ENCODE measurements at places on chromosomes 2 and 18.

DNA sequence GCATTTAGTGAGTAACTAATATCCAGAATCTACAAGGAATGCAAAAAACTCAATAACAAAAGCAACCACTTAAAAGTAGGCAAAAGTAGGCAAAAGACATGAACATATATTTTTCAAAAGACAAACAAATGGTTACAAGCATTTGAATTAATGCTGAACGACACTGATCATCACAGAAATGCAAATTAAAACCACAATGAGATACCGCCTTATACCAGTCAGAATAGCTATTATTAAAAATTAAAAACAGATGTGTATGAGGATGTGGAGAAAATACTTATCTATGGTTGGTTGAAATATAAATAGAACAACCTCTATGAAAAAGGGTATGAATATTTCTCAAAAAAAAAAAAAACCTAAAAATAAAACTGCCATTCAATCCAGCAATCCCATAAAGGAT is 51.7 kb downstream of the SNTG2 start:
- DNase-seq = no peak

DNA sequence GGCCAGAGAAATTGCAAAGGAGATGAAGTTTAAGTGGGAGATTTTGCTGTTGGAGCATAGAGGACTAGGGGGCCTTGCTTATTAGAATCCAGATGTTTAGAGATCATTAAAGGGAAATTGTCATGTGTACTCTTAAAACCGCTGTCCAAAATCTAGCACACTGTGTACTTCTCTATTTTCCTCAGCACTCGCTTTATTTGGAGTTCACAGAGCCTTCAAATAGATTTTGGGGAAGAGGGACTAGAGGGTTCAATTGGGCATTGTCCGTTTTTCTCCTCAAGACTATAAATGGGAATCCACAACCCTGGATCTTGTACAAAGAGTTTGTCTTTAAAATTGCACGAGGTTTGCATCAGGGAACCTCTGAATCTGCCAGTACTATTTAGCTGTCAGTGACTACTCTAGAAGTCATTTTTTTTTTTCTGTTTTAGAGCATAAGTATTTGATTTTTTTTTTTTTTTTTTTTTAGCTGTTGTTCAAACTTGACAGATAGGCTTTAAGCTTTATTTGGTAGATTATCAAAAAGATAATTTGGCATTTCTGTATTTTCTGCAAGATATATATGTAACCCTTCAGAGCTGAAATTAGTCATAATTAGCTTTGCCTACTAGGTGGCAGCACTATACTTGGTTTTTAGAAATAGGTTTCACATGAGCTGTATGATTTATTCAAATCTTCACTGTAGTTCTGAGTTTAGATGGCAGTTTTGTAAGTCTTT is 14.2 kb downstream of the PMS1 start:
- DNase-seq = peak; percentile 27

DNA sequence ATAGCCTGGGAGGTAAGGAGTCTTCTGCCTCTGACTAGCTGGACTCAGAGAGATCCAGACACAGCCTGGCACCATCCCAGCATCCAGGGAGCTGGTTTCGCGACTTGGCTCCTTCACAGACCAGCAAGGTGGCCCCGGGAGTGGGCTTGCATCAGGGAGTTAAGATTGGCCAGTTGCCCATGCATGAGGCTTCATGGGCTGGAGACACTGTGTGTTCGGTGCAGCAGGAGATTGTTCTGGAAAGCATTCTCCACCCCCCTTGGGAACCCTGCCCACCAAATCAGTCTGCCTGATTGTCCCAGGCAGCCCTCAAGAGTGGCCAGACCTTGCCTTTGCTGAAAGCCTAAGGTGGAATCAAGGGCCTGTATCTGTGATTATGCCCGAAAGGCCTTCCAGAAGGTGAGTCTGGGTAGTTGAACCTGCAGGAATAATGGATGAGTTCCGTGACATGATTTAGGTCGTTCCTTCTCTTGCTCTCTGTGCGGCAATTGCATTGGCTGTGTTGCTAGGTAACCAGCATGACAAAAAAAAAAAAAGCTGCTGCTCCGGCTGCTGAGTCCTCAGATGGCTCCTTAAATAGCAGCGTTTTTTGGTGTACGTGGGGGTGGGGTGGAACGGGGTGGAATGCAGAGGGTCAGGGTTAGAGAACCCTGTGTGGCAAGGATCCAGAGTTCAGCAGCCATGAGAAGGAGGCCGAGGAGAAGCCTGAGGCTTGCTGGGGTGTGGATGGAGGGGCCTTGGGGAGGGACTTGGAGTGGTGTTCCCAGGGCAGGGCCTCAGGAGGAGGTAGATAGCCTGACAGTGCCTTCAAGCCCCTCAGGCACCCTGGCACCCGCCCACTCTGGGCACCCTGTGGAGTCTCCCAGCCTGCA is 93.0 kb upstream of the MCFD2 start:
- no peak for DNase-seq

- DNase-seq = no peak
Observed at GRCh38 chr2:234991793-234992192, 40.0 kb downstream of the SH3BP4 start.

GRCh38 chr2:40034198-40034597 is 255.1 kb upstream of the THUMPD2 start:
- DNase-seq = peak; percentile 35

DNA sequence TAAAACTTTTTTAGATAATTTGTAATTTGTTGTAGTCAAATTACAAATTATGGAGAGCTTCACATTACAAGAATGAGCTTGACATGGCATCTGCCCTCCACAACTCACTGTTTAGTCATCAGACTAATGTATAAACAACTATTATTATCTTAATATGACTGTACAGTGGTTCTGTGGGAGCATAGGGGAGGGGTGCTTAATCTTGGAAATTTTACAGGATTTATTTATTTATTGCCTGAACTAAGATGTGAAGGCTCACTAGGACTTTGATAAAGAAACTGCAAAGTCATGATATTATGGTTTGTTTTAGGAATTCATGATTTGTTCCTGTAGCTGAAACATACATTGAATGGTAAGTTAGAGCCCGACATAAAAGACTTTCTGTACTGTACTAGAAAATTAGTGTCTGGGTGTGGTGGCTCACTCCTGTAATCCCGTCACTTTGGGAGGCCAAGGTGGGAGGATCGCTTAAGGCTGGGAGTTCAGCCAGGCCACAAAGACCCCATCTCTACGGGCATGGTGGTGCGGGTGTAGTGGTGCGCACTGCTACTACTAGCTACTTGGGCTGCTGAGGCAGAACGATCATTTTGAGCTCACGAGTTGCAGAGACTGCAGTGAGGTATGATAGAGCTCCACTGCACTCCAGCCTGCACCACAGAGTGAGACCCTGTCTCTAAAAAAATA is 2.1 kb downstream of the MARCHF7 start:
- peak; percentile 57 for DNase-seq

GRCh38 chr18:48734460-48734859 is 195.6 kb downstream of the CTIF start:
- DNase-seq = no peak

DNA sequence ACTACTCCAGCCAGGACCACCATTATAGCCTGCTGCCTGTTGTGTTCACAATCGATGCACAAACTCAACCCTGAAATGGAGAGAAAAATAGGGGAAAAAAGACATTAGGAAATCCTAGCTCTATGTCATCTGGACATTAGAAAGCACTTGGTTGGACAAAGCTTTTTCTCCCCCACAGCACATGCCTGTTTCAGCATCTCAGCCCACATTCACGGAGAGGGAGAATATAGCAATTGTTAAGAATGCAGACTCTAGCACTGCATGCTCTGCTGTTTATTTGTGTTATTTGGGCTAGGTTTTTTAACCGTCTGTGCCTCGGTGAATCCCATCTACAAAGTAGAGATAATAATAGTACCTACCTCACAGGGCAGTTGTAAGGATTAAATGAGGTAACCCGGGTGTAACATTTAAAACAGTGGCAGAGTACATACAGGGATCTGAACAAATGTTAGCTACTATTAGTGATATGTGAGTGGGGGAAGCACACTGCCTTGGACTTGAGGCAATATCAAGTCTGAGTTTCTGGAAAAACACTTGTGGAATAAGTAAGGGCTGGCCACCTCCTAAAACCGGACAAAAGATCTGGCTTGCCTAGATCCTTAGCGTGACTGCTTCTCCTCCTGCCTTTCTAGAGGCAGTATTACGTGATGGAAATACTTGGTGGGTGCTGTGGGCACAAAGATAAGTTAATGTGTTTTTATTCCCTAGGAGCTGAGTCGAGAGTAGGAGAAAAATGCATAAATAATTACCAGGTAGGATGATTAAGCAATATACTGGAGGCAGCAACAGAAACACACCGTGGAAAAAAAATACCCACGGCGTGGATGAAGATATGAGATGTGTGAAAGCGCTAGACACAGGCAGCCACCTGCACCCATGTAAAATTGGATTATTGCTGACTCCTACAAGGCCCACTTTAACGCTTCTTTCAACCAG is 1.0 kb upstream of the PPP1CB start:
- DNase-seq = peak; percentile 11

DNA sequence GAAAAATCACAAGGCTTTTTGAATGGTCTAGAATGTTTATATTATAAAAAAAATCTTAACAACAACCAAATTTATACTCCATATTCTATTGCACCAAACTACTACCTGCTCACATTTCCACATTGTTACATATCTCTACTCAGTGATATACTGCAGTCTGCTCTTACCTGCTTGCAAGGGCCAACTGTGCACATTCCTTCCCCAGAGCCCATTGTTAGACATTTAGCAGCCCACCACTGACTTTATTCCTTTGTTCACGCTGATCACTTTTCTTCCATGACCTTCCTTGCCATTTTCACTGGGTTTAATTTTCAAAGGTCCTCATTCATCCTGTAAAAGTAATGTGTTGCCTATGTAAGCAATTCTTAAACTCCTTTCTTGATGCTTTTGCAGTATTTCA is 109.7 kb upstream of the KCNJ3 start:
- no peak for DNase-seq

DNA sequence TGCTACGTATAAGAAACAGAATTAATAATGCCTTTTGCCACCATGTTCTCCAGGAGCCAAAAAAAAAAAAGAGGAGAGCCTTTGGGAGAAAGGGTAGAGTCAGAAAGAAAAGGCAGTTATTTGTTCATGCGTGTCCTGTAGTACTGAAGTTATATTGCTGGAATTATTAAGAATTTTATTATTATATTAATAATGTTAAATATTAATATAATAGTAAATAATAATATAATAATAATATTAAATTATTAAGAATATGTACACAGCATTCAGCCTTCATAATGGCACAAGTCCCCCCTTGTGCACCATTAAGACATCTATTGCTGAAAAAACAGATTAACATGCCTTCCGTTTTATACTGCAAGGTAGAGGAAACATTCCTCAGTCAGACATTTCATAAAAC is 8.1 kb downstream of the REG1A start:
- no peak for DNase-seq

- DNase-seq = no peak
Observed at GRCh38 chr18:10950080-10950875, 199.1 kb downstream of the PIEZO2 start.

DNA sequence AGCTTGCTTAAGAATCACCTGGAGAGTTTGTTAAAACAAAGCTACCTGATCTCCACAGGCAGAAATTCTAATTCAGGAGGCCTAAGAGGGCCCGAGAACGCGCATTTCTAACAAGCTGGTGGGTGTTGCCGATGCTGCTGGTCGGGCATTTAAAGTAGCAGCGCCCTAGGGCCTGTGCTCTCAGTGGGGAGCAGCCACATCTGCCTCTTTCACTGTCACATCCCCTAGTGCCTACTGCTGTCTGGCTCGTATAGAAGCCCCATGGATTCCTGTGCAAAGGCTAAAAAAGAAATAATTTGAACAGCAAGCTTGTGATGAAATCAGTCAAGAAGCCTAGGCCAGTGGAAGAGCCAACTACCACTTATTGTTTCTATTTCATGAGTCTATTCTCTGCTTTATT is 126.7 kb upstream of the SMIM21 start:
- no peak for DNase-seq

GRCh38 chr2:43773876-43774613 is at the start of gene DYNC2LI1:
Gene DYNC2LI1, plus strand, starts transcription at chr2:43774039. Its CDS starts 100 bp downstream, at chr2:43774139.
- DNase-seq = peak; percentile 80

DNA sequence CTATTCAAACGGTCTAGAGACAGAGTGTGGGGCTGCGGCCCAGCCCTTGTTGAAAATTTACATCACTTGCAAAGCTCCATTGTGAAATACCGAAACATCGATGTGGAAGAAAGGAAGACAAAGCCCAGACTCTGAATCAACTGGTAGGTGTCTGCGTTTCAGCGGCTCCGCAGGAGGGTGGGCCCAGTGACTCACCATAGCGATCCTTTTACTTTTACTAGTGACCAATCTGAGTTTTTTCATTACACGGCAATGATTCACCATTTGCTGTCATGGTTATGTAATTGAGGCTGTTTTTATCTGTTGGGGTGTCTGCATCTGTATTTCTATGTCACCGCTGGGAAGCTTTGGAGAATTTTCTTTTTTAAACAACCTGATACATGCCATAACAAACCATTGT is 66.6 kb upstream of the ODC1 start:
- DNase-seq = no peak

- no peak for DNase-seq
Observed at GRCh38 chr18:74534150-74534969, at the start of gene CNDP1. Gene CNDP1, plus strand, starts transcription at chr18:74534500. Its CDS starts 168 bp downstream, at chr18:74534668.

DNA sequence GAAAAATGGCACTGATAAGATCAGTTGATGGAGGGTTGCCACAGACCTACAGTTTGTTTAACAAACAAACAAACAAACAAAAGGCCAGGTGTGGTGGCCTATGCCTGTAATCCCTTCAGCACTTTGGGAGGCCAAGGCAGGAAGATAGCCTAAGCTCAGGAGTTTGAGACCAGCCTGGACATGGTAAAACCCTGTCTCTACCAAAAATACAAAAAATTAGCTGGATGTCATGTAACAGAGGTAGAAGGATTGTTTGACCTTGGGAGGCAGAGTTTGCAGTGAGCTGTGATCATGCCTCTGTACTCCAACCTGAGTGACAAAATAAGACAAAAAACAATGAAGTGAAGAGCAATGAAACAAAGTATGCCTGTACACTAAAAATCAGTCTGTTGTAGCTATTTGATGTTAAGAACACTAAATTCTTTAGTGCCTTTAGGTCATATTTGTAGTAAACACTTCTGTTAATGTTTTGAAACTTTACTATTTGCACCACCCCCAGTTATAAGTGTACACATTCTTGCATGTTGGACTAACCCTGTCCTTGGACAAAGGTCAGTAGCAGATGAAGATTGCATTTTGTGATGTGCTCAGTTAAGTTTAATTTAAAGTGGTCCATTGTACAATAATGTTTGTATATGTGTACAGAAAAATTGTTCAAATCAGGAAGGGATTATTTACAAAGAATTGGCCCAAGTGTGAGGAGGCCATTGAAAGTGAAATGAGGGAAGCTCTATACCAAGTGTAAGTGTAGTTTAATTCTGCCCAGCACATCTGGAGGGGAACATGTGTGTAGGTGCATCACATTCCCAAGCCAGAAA is 73.9 kb downstream of the KYNU start:
- no peak for DNase-seq
